ENCODE measurements at places on chromosomes 4 and X. TPM values are rescaled to one million over a fixed set of nuclear protein-coding genes. Genes with fewer than 3 reads are reported as not detected.

The MUC7 gene
- polyA plus RNA-seq: not detected

The LIMCH1 gene
- not detected for polyA plus RNA-seq

DNA sequence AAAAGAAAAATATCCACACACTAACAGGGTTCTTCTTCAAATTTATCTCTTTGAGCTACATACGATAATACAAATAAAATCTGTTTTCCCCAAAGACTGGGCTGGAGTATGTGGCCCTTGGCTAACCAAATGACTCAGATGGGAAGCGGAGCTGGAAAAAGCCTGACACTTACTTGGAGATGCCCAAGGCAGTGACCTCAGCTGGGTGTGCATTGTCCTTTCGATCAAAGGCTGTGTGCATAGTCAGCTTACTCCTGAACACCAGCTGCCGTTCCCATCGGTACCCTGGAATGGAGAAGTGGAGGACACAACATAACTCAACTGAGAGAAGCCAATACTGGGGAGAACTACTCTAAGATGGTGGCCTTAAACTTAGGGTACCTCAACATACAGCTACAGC, 95.1 kb downstream of the CDS1 start:
- DNase-seq: no peak

- DNase-seq: no peak
These were observed 473.4 kb upstream of the CPEB2 start for GRCh38 chr4:14528918-14529317.

DNA sequence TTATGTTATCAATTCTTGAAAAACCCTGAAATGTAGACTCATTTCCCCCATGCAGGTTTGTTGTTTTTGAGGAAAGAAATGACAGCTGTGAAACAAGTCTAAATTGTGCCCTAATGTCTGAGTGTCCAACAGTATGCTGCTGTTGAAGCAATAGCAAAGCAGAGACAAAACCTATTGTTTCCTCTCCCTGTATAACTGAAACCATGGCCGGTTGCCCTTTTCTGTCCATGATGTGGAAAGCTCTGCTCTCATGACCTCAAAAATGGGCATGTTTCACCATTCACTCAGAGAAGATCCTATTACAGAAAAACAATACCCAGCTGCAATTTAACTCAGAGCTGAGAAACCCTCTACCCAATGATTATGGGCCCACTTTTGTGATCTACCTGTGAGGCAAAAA, 312.6 kb upstream of the FTHL17 start:
- DNase-seq: no peak

The ENOX2 gene
- polyA plus RNA-seq: 19.2 TPM

- no peak for DNase-seq
These were observed 99.4 kb upstream of the NDP start for GRCh38 chrX:44072631-44073030.

GRCh38 chr4:70838204-70838603, 1.5 kb downstream of the GRSF1 start:
- DNase-seq: no peak

DNA sequence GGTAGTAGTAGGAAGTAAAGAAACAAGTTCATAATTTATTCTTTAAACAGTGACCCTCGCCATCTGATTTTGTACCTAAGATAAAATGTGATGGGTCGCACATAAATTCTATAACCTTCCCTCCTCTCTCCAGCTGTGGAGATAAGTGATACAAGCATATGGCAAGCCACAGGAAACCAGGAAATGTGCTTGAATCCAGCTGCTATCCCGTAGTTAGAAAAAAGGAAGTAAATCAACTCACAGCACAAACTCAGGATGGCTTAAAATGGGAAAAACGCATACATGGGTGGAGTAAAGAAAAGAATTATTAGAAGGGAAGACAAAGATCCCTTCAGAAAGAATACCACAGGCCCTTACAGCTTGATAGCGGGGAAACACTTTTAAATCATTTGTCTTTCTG, 78.2 kb downstream of the ZNF827 start:
- no peak for DNase-seq

- no peak for DNase-seq
These were observed 15.2 kb downstream of the ASB11 start for GRCh38 chrX:15299941-15300851.

GRCh38 chr4:126799971-126800574, 832.7 kb upstream of the INTU start:
- no peak for DNase-seq
